Vagina (tissue), 2 donors: ENCODE measurements at places on chromosomes 7 and 10. TPM values are rescaled to one million over a fixed set of nuclear protein-coding genes. Genes with fewer than 3 reads are reported as not detected.

GRCh38 chr7:127629268-127629854 lies 11.4 kb upstream of the PAX4 start:
- H3K27me3 ChIP-seq, result no peaks in the 10 kb centered on the region
- DNase-seq, result no peak
- H3K4me1 ChIP-seq, result no peaks in the 10 kb centered on the region
- no peak overlapping the region for H3K4me3 ChIP-seq
- H3K36me3 ChIP-seq, result no peaks in the 10 kb centered on the region

DNA sequence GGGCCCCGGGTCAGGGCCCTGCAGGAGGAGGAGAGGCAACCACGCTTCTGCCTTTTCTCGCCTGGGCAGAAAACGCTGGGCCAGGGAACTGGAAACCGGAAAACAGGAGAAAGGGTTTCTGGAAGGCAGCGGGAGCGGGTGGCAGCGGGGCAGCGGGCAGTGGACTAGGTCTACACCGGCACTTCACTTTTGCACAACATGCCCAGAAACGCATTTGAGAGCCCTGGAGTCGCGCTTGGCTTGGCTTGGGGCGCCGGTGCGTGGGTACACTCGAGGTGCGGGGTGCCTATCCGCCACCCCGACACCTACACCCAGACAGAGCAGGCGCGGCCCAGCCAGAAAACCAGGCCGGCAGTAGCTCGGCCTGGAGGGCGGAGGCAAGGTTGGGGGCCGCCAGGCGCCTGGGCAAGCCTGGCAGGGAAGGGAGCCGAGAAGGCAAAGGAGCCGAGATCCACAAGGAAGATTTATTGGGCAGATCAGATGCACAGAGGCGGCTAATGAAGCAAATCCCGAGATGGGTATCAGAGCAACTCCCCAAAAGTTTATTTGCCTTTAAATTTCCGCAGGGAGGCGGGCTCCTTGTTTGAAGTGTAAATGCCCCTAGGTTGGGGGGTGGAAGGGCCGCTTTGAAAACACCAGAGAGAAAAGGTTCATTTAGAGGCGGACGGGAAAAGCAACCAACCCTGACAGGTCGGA lies 3.2 kb upstream of the PAX2 start:
- peaks cover 52% of the 10 kb centered on the region for H3K4me1 ChIP-seq
- DNase-seq, result no peak
- H3K27ac ChIP-seq, result no peak overlapping the region
- peaks cover 40% of the 10 kb centered on the region for H3K27me3 ChIP-seq
- no peaks in the 10 kb centered on the region for H3K36me3 ChIP-seq
- no peak overlapping the region for H3K4me3 ChIP-seq

GRCh38 chr7:133201470-133201869 lies 51.4 kb upstream of the EXOC4 start:
- H3K27me3 ChIP-seq, result no peaks in the 10 kb centered on the region
- no peaks in the 10 kb centered on the region for H3K36me3 ChIP-seq
- no peak overlapping the region for H3K4me3 ChIP-seq
- no peaks in the 10 kb centered on the region for H3K4me1 ChIP-seq
- no peak overlapping the region for H3K27ac ChIP-seq

ZPBP gene
- total RNA-seq, result not detected

PPP1R17 gene
- not detected for total RNA-seq

- H3K27me3 ChIP-seq, result no peaks in the 10 kb centered on the region
- DNase-seq, result no peak
- H3K4me1 ChIP-seq, result peaks cover 14% of the 10 kb centered on the region
- H3K36me3 ChIP-seq, result no peaks in the 10 kb centered on the region
These were observed 23.2 kb upstream of the CFAP46 start for GRCh38 chr10:132965411-132966057.

- no peaks in the 10 kb centered on the region for H3K27me3 ChIP-seq
- no peaks in the 10 kb centered on the region for H3K36me3 ChIP-seq
- H3K4me1 ChIP-seq, result peaks cover 6% of the 10 kb centered on the region
- no peak overlapping the region for H3K27ac ChIP-seq
- H3K4me3 ChIP-seq, result no peak overlapping the region
- DNase-seq, result no peak
These were observed 1.2 kb downstream of the FERD3L start for GRCh38 chr7:19143881-19144574.

SDK1 gene
- 16.7 TPM for total RNA-seq

CYP3A5 gene
- 80.3 TPM for total RNA-seq

DNA sequence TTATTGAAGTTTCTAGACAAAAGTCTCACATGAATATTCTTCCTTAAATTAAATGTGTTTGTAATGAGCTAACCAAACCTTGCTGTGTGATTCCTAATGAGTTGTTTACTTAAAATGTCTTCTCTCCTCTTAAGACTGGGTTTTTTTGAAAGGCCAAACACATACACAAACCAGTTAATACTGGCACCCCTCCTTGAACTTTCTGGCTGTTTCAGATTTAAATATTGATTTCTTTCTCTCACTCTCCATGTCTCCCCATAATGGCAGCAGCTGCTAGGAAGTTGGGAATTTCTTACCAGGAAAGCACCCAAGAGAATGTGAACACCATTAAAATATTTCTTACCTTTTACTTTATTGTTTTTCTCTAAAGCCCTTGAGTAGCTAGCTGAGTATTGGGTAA lies 11.4 kb upstream of the PTN start:
- H3K4me1 ChIP-seq, result no peaks in the 10 kb centered on the region
- no peak overlapping the region for H3K4me3 ChIP-seq
- H3K27ac ChIP-seq, result no peak overlapping the region
- DNase-seq, result no peak
- H3K27me3 ChIP-seq, result no peaks in the 10 kb centered on the region
- H3K36me3 ChIP-seq, result no peaks in the 10 kb centered on the region

KCND2 gene
- total RNA-seq, result 3.7 TPM

DNA sequence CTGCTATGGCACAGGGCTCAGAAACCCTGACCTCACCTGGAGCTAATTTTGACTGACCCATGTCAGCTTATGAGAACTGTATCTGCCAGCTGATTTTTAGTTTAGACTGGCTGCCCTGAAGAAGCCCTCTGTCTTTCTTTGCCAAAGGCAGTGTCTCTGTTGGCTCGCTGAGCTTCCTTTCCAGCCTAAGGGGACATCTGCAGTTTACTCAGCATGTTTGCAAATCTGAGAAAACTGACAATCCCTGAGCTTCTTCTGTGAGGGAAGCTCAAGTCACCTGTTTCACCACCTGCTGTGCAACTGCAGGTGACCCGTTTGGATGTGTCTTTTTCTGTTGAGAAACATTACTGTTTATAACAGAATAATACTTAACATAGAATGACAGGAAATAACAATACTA lies 46.0 kb downstream of the PRKAR2B start:
- H3K4me3 ChIP-seq, result no peak overlapping the region
- no peaks in the 10 kb centered on the region for H3K4me1 ChIP-seq
- no peak overlapping the region for H3K27ac ChIP-seq
- H3K36me3 ChIP-seq, result no peaks in the 10 kb centered on the region
